ENCODE measurements at places on chromosomes 2 and 18.

DNA sequence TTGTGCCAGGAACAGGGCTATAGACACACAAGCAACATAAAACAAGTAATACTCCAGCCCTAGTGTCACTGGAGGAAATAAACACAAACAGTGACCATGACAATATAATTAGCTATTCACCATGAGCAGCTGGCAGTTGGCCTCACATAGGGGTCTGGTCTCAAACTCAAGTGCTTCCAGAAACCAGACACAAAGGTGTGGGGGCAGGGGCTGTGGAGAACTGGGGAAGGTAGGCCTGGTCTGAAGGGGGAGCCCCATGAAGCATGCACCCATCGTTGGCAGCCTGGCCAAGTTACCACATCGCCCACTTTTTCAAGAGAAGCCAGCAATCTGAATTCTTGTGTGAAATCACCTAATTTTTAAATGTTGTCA is 49.5 kb upstream of the SP3 start:
- no peak for DNase-seq

- DNase-seq, result peak; percentile 47
Measured at GRCh38 chr2:240060977-240061591, 7.8 kb upstream of the OR6B3 start.

GRCh38 chr18:63848159-63848558 is 39.3 kb upstream of the SERPINB2 start:
- no peak for DNase-seq

DNA sequence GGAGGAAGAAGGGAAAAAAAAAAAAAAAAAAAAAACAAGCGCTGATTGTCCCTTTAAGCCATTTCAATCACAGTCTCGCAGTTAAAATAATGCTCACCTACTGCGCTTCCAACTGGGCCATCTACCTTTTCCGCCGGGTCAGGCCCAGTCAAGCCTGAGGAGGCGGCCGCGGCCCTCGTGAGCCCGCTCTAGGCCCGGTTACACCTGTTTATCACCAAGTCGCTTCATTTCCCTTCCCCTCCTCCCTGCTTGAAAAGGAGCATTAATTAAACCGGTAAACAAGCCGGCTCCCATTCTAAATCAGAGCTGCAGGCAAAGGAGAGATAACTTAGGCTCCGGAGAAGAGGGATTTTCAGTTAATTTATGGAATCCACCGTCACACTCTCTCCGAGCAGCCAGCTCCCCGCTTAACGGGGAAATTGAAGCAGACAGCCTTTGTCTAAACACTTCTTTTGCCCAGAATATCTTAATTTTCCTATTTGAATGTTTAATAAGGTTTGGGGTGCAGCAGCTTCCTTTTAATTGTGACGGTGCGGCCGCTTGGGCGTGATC is 140.1 kb upstream of the SIX3 start:
- no peak for DNase-seq

- DNase-seq, result no peak
Measured at GRCh38 chr2:160417745-160418397, 75.7 kb downstream of the RBMS1 start.

- DNase-seq, result no peak
Measured at GRCh38 chr2:106534471-106534870, 47.3 kb downstream of the CD8B2 start.

DNA sequence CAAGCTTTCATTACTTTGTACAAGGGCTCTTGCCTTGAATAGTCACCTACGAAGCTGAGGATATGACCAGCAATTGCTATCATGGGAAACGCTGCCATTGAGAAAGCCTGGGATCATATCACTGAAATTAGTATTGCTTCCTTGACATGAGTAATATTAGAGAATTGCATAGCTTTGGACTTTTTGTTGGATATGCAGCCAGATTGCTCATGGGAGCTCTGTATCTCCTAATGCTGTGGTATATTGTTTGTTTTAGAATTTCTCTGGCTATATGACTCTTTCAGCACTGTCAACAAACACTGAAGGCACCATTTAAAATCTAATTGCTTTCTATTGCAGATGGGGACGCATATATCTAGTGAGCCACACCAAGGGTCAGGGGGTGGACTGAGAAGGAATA is 80.0 kb upstream of the WDSUB1 start:
- DNase-seq, result no peak

DNA sequence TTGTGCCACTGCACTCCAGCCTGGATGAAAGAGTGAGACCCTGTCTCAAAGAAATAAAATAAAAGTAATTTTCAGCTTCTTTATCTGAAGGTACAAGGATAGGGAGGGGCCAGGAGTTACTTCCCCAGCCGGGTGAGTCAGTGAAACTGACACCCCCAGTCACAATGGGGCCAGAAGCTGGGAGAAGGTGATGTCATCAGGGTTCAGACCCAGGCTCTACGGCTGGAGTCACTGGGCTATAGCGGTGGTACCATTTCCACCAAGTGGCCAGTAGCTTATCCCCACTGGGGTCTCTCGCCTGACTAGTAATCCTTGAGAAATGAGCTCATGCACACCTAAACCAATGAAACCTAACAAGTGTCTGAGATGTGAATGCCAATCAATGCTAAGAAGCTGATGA is 107.9 kb downstream of the ALPK2 start:
- no peak for DNase-seq

GRCh38 chr18:65287652-65288051 is 463.2 kb upstream of the CDH7 start:
- DNase-seq, result no peak

- DNase-seq, result no peak
Measured at GRCh38 chr2:191845876-191846514, 893 bp downstream of the CAVIN2 start.
